ENCODE measurements at places on chromosomes 1 and 21. TPM values are rescaled to one million over a fixed set of nuclear protein-coding genes. Genes with fewer than 3 reads are reported as not detected.

- peaks cover 6% of the 10 kb centered on the region for H3K4me1 ChIP-seq
- H3K4me3 ChIP-seq, result no peak overlapping the region
- no peak for DNase-seq
- H3K36me3 ChIP-seq, result no peaks in the 10 kb centered on the region
These were observed 33.4 kb upstream of the RNPC3 start for GRCh38 chr1:103492003-103492625.

- H3K27ac ChIP-seq, result no peak overlapping the region
- peaks cover 16% of the 10 kb centered on the region for H3K4me1 ChIP-seq
- no peaks in the 10 kb centered on the region for H3K27me3 ChIP-seq
- H3K36me3 ChIP-seq, result no peaks in the 10 kb centered on the region
These were observed 2.0 kb downstream of the TNFSF18 start for GRCh38 chr1:173048621-173049321.

The HES3 gene
- total RNA-seq, result not detected

The OR6K3 gene
- not detected for total RNA-seq

The HPCA gene
- not detected for total RNA-seq

GRCh38 chr1:1777583-1777899 lies 729 bp downstream of the NADK start:
- peak; percentile 14 for DNase-seq
- H3K36me3 ChIP-seq, result no peaks in the 10 kb centered on the region
- H3K4me3 ChIP-seq, result peak overlapping the region; percentile 65
- peaks cover 35% of the 10 kb centered on the region for H3K4me1 ChIP-seq
- H3K27ac ChIP-seq, result peak overlapping the region; percentile 53
- no peaks in the 10 kb centered on the region for H3K27me3 ChIP-seq

The TFF1 gene
- total RNA-seq, result not detected

- DNase-seq, result no peak
- H3K4me3 ChIP-seq, result no peak overlapping the region
- H3K27ac ChIP-seq, result no peak overlapping the region
- peaks cover 28% of the 10 kb centered on the region for H3K36me3 ChIP-seq
These were observed 12.0 kb downstream of the TMEM9 start for GRCh38 chr1:201142011-201142848.

DNA sequence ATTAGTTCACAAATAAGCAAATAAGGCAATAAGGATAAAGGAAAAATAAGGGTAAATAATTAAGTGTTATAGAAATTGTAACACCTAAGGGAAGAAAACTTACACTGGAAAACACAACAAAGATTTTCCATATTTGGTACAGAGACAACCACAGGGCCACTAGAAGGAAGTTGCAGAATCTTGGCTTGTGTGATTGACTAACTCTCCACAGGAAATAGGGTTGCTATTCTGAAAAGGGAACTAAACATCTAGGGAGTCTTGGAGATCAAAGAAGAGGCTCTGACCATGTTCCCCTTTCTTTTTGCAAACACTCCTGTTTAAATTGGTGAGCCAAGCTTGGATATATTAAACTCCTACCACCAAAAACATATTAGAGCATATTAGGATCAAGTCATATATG lies 59.1 kb downstream of the APCS start:
- H3K36me3 ChIP-seq, result no peaks in the 10 kb centered on the region
- H3K4me1 ChIP-seq, result no peaks in the 10 kb centered on the region
- no peak overlapping the region for H3K27ac ChIP-seq
- H3K27me3 ChIP-seq, result no peaks in the 10 kb centered on the region
- no peak overlapping the region for H3K4me3 ChIP-seq

GRCh38 chr1:94281361-94282142 lies 44.2 kb upstream of the ARHGAP29 start:
- H3K27ac ChIP-seq, result peak overlapping the region; percentile 48
- peaks cover 26% of the 10 kb centered on the region for H3K4me1 ChIP-seq
- peak; percentile 62 for DNase-seq
- no peak overlapping the region for H3K4me3 ChIP-seq
- no peaks in the 10 kb centered on the region for H3K27me3 ChIP-seq

- H3K27ac ChIP-seq, result no peak overlapping the region
- DNase-seq, result no peak
- no peaks in the 10 kb centered on the region for H3K36me3 ChIP-seq
- H3K4me3 ChIP-seq, result no peak overlapping the region
- H3K4me1 ChIP-seq, result no peaks in the 10 kb centered on the region
- no peaks in the 10 kb centered on the region for H3K27me3 ChIP-seq
These were observed 67.8 kb downstream of the TMPRSS15 start for GRCh38 chr21:18335651-18336236.

DNA sequence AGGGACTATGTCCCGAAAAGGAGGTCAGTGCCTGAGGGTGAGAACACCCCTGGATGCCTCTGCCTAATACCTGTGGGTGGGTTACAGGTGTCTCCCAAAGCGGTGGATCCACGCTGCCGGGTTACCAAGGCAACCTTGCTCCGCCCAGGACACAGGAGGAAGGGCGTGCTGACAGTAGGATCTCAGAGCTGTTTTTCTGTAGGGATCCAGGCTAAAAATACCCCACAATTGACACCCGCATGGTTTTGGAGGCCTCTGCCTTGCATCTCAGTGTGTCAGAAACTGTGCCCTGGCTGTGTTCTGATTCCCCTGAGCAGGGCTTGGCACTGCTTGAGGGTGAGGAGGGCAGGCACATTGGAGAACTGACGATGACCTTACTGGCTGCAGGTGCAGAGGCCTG lies 118.0 kb downstream of the IER5 start:
- H3K4me3 ChIP-seq, result no peak overlapping the region
- no peaks in the 10 kb centered on the region for H3K4me1 ChIP-seq
- no peak for DNase-seq

GRCh38 chr1:31234870-31235269 lies 4.8 kb downstream of the NKAIN1 start:
- peaks cover 5% of the 10 kb centered on the region for H3K4me1 ChIP-seq
- DNase-seq, result no peak
- no peaks in the 10 kb centered on the region for H3K36me3 ChIP-seq
- H3K27ac ChIP-seq, result no peak overlapping the region

DNA sequence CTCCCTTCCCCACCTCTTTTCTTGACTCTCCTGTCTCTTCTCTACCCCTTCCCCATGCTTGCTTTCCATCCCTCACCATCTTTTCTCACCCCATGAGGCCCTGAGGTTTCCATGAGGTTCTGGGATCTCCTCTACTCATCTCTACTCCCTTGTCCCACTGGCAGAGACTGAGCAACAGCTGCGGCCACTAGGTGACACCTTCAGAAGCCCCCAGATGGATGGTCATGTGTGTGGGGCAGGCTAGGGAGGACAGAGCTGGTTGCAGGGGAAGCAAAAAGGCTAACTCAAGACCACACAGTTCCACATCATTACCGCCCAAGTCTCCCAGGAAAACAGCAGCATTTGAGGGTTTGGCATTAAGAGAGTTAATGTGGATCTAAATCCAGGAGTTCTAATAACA lies 45.0 kb downstream of the LRRN2 start:
- no peaks in the 10 kb centered on the region for H3K36me3 ChIP-seq
- no peak overlapping the region for H3K27ac ChIP-seq
- peaks cover 17% of the 10 kb centered on the region for H3K27me3 ChIP-seq
- H3K4me3 ChIP-seq, result no peak overlapping the region
- DNase-seq, result no peak
- H3K4me1 ChIP-seq, result peaks cover 2% of the 10 kb centered on the region

The VHLL gene
- 0.34 TPM for total RNA-seq

- no peaks in the 10 kb centered on the region for H3K27me3 ChIP-seq
- H3K4me3 ChIP-seq, result no peak overlapping the region
- H3K4me1 ChIP-seq, result peaks cover 14% of the 10 kb centered on the region
- H3K36me3 ChIP-seq, result no peaks in the 10 kb centered on the region
These were observed 57.2 kb downstream of the CD46 start for GRCh38 chr1:207808911-207809555.

- H3K4me3 ChIP-seq, result no peak overlapping the region
- no peaks in the 10 kb centered on the region for H3K27me3 ChIP-seq
- H3K36me3 ChIP-seq, result no peaks in the 10 kb centered on the region
- peak; percentile 55 for DNase-seq
- H3K27ac ChIP-seq, result no peak overlapping the region
- peaks cover 13% of the 10 kb centered on the region for H3K4me1 ChIP-seq
These were observed 76.8 kb downstream of the CD46 start for GRCh38 chr1:207828485-207829158.

DNA sequence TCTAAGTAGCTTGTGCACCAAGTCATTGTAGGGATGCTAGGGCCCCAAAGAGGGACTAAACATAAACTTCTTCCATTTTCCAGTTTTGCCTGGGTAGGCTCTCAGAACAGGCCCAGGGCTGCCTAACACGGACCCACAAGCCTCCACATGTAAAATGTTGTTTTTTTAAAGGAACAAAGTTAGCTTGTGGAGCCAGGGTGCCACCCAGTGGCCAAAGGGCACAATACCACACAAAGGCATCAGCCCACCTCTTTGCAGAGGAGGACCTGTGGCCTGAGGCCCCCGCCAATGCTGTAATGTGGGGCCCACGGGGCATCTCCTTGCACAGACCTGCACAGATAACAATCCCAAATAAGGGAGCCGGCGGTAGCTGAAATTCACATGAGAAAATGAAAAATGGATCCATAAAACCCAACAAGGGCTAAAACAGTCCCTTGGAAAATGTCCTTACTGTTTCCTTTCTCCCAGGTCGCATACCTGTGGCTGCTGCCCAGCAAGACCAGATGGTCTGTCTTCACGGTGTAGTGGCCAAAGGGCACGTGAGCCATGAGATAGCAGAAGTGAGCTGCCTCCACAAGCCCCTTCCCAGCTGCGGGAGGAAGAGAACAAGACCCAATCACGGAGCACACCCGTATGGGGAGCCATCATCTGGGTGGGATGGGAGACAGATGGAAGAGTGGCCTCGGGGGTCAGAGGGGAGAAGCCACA lies 23.8 kb downstream of the SEC16B start:
- no peaks in the 10 kb centered on the region for H3K36me3 ChIP-seq
- H3K4me1 ChIP-seq, result no peaks in the 10 kb centered on the region
- no peaks in the 10 kb centered on the region for H3K27me3 ChIP-seq
- no peak overlapping the region for H3K4me3 ChIP-seq
- H3K27ac ChIP-seq, result no peak overlapping the region

GRCh38 chr1:224679606-224680005 lies 63.5 kb downstream of the CNIH3 start:
- H3K4me1 ChIP-seq, result no peaks in the 10 kb centered on the region
- H3K27me3 ChIP-seq, result no peaks in the 10 kb centered on the region
- DNase-seq, result no peak
- peaks cover 5% of the 10 kb centered on the region for H3K36me3 ChIP-seq
- H3K4me3 ChIP-seq, result no peak overlapping the region

- H3K4me3 ChIP-seq, result no peak overlapping the region
- DNase-seq, result peak; percentile 47
- peaks cover 15% of the 10 kb centered on the region for H3K4me1 ChIP-seq
- H3K27me3 ChIP-seq, result no peaks in the 10 kb centered on the region
These were observed 46.2 kb upstream of the TINAGL1 start for GRCh38 chr1:31529999-31530684.

Measured in astrocyte (in vitro differentiated cells and primary cell).